Stimulated activated CD8-positive, alpha-beta memory T cell treated with anti-CD3 and anti-CD28 coated beads, Interleukin-15, amount 100 ng/mL, for 4 hours (primary cell): ENCODE measurements at places on chromosomes 2 and 18.
A peak's percentile ranks its signal among the peaks of the same experiment; 100 is the strongest.

- DNase-seq: no peak
Observed at GRCh38 chr2:50624506-50624905, 407.4 kb downstream of the NRXN1 start.

- DNase-seq: no peak
Observed at GRCh38 chr2:96764253-96764637, 3.5 kb downstream of the CNNM4 start.

GRCh38 chr18:12543697-12544096 is 114.2 kb downstream of the SPIRE1 start:
- DNase-seq: no peak

GRCh38 chr2:69177063-69177771 is 164.2 kb downstream of the ANTXR1 start:
- no peak for DNase-seq

GRCh38 chr2:27754138-27754588 is 17.4 kb upstream of the MRPL33 start:
- peak; percentile 35 for DNase-seq

GRCh38 chr18:10010611-10011015 is 96.8 kb downstream of the VAPA start:
- DNase-seq: no peak

DNA sequence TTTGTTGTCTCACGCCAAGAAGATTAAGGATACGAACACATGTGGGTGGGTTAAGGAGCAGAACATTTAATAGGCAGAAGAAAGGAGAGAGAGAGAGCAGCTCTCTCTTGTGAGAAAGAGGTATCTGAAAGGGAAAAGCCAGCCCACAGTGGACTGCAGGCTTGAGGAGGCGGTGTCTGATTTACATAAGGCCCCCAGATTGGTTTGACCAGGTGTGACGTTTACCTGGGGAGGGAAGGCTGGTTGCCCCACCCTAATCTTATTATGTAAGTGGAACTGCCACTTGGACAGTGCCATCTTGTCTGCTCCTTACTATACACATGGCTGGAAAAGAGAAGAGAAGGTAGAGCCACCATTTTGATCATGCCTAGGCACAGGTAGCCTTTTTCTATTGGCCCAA is 189.2 kb downstream of the NCK2 start:
- no peak for DNase-seq

- no peak for DNase-seq
Observed at GRCh38 chr2:31903109-31903780, 107.6 kb downstream of the MEMO1 start.

- no peak for DNase-seq
Observed at GRCh38 chr2:196601430-196602306, 37.8 kb upstream of the CCDC150 start.

- no peak for DNase-seq
Observed at GRCh38 chr18:75696391-75696790, 268.9 kb upstream of the SMIM21 start.

DNA sequence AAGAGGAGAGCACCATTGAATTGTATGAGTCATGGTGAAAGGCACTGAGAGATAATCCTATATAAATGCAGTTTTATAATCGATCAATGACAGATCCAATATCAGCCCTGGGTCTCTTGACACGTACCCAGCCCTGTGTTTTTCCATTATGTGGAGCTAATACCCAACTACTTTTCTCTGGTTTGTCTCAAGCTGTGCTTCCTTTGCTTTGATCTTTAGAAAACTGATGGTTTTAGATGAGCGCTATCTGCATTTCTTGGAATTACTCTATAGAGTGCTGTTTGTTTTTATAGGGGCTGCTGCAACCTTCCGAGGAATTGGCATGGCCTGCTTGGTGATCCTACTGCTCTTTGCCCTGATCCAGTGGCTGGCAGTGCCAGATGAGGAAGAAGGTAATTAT is 45.0 kb downstream of the NEMP2 start:
- DNase-seq: no peak

DNA sequence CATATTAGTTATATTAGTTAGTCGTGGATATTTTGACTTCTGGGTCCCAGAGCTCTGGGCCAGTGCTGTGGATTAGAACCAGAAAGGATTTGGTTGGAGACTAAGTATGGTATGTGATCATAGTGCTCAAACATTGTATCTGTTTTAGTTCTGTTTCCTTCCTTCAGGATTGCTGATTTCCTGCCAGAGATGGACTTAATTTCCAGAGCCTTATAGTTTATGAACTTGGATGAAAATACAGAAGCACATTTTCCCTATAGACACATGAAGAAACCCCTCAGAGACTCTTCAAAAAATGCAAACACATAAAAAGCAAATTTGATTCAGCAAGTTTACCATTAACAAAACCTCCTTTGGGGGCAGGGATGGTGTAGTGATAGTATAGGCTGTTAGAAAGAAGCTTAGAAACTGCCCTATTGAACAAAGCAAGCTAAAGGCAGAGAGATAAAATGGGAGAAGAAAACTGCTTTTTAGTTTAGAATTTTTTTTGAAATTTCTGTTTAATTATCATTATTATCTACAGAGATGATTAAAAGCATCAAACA is 88.7 kb upstream of the EFEMP1 start:
- no peak for DNase-seq

- no peak for DNase-seq
Observed at GRCh38 chr2:158530829-158531228, 74.1 kb downstream of the PKP4 start.
